Sigmoid colon (tissue), 7 donors: ENCODE measurements at places on chromosomes 16 and 17.

GRCh38 chr17:45753645-45754225 lies 30.4 kb upstream of the CRHR1 start:
- peak; percentile 38 for DNase-seq

- DNase-seq, result no peak
These were observed 84.0 kb downstream of the NTN1 start for GRCh38 chr17:9105068-9105868.

DNA sequence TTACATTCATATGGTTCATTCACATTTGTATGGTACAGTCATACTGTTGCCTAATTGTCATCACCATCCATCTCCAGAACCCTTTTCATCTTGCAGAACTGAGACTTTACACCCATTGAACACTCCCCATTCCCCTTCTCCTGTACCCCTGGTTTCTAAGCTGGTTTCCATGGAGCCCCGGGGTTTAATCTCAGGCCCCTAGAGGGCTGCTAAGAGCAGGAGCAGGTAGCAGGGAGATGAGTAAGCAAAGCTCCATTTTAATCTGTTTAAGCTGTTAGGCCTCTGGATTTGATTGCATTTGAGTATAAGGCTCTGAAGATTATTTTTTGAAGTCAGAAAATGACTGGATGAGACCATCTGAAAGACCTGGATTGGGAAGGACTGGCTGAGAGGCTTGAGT lies 68.5 kb upstream of the RPL38 start:
- DNase-seq, result no peak

GRCh38 chr17:29574732-29575510 lies 6.4 kb downstream of the TP53I13 start:
- peak; percentile 58 for DNase-seq

- DNase-seq, result no peak
These were observed 57.2 kb upstream of the SREBF1 start for GRCh38 chr17:17893801-17894644.

GRCh38 chr16:23521037-23521743 lies 10.9 kb upstream of the GGA2 start:
- DNase-seq, result no peak

- DNase-seq, result no peak
These were observed 16.3 kb upstream of the RFFL start for GRCh38 chr17:35079547-35080423.

DNA sequence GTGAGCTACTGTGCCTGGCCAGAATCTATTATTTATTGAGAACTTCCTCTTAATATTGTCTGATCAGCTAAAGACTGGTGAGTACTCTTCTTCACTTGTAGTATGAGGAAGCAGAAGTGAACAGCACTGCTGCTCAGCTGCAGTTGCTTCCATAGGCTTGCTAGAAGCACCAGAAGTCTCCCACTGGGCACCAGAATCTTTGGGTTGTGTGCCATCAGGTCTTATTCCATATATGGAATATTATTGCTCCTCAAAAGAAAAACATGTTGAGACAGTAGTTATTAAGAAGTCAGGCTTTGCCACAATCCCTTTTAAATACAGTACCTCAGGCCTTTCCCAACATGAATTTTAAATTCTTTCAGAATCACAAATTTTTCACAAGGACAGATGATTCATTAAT lies 17.2 kb downstream of the SNTB2 start:
- no peak for DNase-seq

DNA sequence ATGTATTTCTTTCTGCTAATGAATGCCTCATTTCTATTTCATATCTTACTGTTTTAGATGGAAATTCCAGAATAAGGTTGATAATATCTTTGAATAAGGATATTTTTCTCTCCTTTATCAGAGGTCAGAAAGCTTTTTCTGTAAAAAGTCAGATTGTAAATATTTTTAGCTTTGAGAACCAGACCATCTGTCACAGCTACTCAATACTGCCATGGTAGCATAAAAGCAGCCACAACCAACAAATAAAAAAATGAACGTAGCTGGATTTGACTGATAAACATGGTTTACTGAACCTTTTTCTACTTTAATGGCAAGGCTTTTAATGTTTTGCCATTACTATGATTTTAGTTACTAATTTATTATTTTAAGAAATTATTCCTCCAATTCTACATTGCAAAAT lies 217.4 kb upstream of the COX10 start:
- DNase-seq, result no peak

DNA sequence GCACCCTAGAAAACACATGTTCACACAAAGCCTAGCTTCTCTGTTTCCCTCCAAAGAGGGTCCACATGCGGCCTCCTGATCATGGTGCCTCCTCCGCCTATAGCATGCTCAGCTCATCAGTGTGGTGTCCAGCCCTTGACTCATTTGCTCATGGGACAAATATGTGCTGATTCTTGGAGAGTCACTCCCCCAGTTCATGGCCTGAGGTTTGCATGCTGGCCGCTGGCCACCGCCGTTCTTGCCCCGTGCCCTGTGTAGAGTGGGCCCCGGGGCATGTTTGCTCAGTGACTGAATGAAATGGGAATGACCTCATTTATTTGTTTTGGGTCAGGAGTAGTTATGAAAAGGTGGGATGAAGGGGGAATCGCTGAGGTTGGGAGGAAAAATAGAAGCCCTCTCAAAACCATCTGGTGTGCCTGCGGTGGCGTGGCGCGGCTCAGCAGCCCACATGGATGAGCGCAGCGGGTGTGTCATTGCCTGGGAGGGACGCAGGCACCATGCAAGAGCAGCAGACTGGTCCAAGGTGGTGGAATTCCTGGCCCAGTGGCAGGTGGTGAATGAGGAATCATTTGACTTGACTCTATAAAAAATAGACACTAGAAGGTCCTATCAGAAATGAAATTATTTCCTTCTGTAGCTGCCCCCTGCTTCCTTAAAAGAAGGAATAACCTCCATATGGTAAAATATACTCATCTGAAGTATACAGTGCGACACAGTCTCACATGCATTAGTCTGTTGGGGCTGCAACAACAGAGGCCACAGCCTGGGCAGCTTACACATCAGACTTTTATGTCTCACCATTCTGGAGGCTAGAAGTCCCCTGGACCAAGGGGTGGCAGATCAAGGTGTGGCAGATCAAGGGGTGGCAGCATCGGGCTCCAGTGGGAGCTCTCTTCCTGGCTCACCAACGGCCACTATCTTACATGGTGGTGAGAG lies 31.7 kb downstream of the CRISPLD2 start:
- DNase-seq, result no peak

DNA sequence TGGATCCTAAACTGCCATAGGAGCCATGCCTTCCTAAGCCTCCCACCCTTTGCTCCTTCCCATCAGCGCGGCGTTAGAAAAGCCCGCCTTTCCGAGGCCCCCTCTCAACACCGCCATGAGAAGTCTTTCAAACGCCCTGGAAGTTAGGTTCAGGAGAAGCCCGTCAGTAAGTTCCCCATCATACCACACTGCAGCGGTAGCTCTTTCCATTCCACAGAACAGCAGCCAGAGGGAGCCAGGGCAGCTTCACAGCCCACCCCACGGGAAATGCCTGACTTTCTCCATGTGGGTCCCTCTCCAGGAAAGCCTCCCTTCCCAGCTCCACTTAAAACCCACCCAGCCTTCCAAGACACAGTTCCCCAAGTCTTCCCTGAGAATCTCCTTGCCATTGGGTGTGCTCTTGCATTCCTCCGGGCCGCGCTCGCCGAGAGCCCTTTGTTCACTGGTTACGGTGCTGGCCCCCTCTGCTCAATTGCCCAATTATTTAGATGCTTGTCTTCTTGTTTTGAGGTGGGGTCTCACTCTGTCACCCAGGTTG lies 28.7 kb downstream of the KIAA0513 start:
- no peak for DNase-seq

GRCh38 chr16:7303052-7303610 lies 29.5 kb upstream of the RBFOX1 start:
- no peak for DNase-seq

GRCh38 chr17:21445091-21445650 lies 69.0 kb downstream of the KCNJ12 start:
- no peak for DNase-seq
